H54 (cell line): ENCODE measurements at places on chromosomes 12 and 14.
A peak's percentile ranks its signal among the peaks of the same experiment; 100 is the strongest.

DNA sequence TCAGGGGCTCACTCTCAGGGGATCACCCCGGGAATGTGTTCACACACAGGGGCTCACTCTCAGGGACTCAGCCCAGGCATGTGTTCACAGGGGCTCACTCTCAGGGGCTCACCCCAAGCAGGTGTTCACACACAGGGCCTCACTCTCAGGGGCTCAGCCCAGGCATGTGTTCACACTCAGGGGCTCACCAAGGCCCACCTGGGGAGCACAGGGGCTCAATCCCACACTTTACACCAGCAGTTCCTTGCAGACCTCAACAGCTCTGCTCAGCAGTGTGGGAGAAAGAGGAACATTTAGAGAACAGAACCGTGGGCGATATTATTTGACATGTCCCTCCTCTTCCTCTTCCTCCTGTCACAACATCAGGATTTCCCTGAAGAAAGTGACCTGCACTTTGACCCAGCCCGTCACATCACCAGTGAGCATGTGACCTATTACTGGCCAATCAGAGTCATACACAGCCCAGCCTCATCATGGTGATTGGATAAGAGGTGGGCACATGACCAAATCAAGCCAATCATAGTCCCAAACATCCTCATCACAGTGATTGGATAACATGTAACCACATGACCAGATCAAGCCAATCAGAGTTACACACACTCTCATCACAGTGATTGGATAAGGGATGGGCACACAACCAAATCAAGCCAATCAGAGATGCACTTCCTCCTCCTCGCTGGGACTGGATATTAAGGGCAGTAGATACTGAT lies 359.4 kb upstream of the SFSWAP start:
- no peak for DNase-seq

- no peak for DNase-seq
Observed at GRCh38 chr12:103538397-103538796, 42.6 kb upstream of the C12orf42 start.

- no peak for DNase-seq
Observed at GRCh38 chr12:58081488-58081887, 140.1 kb downstream of the ATP23 start.

DNA sequence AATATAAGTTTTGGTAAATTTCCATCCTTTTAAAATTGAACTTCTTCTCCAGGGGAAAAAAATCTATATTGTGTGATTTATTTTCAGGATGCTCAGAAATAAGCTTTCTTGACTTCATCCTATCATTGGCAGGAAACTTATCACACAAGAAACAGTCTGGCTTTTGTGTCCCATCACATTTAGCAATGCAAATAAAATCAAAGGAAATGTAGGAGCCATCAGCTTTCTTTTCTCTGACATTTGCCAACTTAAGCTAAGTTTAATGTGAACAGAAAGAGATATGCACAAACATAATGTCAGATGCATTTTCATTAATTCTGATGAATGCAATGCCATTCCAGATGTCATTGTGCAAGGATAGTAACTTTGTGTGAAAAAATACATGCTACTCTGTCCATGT lies 56.6 kb downstream of the LIN7A start:
- no peak for DNase-seq

- no peak for DNase-seq
Observed at GRCh38 chr12:96170328-96170727, 23.8 kb upstream of the ELK3 start.

- peak; percentile 27 for DNase-seq
Observed at GRCh38 chr12:115313929-115314328, 630.0 kb upstream of the TBX3 start.

GRCh38 chr14:67232066-67232465 lies 9.2 kb upstream of the PALS1 start:
- DNase-seq, result no peak

DNA sequence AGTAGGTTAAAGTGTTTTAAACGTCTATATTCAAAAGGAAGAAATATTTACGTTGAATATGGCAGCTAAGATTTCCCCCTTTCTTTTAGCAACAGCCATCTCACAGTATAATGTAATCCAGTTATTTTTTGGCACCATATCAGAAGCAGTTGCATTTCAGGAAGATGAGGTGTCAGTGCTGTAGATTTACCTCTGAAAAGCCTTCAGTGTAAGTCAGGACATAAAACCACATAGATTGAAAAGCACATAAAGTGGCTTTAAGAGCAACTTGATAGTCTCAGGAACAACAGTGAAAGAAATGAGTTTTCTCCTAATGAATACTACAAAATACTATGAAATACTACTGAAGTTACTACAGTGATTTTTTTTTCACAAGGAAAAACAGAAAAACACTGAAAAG lies 6.9 kb downstream of the MLH3 start:
- DNase-seq, result peak; percentile 28

GRCh38 chr14:72254202-72254936 lies 322.1 kb downstream of the RGS6 start:
- no peak for DNase-seq

GRCh38 chr14:95462491-95462890 lies 54.0 kb downstream of the SYNE3 start:
- no peak for DNase-seq

- no peak for DNase-seq
Observed at GRCh38 chr14:66216763-66217162, 269.4 kb upstream of the CCDC196 start.

- no peak for DNase-seq
Observed at GRCh38 chr12:27555925-27556778, 32.1 kb downstream of the PPFIBP1 start.

DNA sequence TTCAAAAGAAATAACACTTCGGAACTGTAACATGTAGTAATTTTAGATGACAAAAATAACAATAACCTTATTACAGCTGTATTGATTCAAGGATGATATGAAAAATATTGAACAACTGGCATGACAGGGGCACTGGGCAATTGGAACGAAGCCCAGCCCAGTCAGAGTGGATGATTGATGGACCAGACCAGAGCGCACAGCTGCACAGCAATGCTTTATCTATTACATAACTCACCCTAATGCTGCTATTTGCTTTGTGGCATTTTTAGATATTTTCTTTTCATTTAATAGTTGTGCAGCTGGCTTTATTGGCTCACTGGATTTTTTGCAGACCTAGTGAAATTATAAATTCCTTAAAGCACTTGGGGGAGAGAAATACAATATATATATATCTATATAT lies 26.9 kb upstream of the FERMT2 start:
- DNase-seq, result no peak

- DNase-seq, result no peak
Observed at GRCh38 chr14:60632777-60633176, 16.5 kb downstream of the SIX1 start.

- no peak for DNase-seq
Observed at GRCh38 chr12:52903285-52903854, 1.5 kb downstream of the KRT8 start.

GRCh38 chr12:100716945-100717732 lies 77.4 kb upstream of the ANO4 start:
- no peak for DNase-seq

DNA sequence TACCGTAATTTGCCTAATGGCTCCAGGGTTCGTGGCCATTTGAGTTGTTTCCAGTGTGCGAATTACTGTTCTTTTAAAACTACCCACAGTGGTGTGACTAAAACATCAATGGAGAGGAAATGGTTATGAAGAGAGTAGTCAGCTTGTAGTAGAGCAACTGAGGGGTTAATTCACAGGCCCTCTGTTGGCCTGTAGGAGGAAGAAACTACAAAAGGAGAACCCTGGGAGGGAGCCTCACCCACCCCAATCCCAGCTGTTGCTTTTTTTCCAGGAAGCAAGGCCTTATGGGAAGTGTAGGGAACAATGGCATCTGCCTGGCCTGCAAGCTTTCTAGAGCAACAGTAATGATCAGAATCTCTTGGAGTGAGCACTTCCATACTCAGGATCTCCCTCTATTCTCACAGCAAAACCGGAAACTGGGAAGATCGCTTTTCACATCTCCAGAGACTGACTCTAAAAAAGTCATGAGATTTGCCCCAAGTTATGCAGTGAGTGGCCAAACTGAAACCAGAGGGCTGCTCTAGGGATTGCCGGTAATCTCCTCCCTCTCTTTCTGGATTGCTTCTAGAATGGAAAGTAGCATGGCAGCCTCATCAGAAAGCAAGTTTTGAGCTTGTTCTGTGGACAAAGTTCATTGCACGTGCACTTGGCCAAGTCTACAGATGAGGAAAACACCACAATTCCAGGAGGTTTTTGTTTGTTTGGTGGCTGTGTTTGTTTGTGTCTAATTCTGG lies 125.3 kb upstream of the PWP1 start:
- DNase-seq, result no peak

- no peak for DNase-seq
Observed at GRCh38 chr12:15693228-15693911, 95.8 kb downstream of the EPS8 start.

DNA sequence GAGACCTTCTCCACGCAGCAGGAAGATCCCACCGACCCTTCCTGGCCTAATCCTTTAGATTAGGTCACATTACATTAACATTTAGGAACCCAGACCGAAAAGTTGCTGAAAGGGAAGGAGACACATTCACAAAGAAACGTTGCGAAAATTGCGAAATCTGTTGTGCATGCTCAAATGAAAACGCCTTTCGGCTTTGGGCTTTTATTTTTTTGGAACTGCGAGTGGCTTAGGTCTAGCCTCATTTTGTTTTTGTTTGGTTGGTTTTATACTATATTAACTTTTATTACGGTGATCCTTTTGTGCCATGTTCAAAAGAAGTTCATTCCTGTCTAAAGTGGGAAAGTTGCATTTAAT lies 1.5 kb downstream of the MYF6 start:
- no peak for DNase-seq
